CD4-positive, alpha-beta T cell treated with Interleukin-12 subunit alpha and Interleukin-12 subunit beta, for 1 hour (primary cell): ENCODE measurements at places on chromosomes 5 and 9.

DNA sequence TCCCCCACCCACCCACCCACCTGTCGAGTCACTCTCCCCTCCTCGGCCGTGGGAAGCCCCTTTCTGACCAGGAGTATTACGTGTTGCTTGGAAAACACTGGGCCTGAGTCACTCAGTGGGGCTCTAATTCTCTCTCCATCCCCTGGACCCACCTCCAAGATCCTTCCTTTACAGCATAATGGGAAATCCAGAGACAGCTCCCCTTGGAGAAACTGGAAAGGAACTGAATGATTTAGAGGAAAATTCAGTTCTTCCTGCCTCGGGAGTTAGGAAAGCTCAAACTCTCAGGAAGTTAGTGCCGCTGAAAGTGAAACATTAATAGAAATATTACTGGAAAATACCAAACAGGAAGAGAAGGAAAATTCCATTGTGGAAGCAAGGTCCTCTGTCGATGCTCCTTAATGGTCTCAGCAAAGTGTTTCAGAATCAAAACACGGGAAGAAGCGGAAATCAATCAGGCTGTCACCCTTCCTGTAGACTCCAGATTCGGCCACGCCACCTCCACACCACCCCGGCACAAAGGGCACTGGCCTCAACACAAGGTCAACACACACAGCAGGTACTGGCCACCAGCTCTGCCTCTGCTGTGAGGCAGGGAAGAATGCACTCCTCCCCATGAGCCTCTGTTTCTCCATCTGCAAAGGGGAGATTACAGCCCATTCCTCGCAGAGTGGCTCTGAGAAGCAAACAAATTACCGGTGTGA is 9.6 kb downstream of the SHB start:
- DNase-seq: no peak

- DNase-seq: no peak
Measured at GRCh38 chr5:38347896-38348295, 89.5 kb downstream of the EGFLAM start.

GRCh38 chr9:33884856-33885701 is 68.1 kb downstream of the UBE2R2 start:
- DNase-seq: no peak

DNA sequence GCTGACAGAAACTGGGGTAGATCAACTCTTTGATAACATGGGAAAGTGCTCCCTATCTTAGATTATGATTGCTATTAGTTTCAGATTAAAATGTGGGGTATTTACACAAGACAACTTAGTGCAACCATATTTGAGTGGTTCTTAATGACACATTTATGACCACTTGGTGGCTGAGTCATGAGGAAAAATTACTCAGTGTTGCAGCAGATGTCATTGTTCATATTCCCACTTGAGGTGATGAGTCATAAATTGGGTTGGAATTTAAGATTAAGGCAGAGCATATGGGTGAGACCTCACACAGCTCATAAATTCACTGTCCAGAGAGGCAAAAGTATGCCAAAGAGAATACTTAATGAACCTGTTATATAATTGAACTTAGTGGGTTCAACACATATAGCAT is 408.3 kb downstream of the DMRT2 start:
- no peak for DNase-seq

GRCh38 chr9:2193552-2193951 is 178.4 kb downstream of the SMARCA2 start:
- DNase-seq: no peak

DNA sequence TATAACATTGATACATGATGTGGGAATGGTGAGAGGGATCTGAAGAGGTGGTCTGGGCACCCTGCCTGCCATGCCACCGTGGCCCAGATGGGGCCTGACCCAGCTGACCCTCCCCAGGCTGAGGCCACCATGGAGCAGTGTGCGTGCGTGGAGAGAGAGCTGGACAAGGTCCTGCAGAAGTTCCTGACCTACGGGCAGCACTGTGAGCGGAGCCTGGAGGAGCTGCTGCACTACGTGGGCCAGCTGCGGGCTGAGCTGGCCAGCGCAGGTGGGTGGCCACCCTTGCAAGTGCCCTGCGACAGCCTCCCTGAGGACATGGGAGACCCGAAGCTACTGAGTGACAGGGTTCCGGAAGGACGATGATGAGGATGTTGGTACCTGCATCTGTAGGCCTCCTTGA is 7.2 kb downstream of the RMND5B start:
- no peak for DNase-seq
